ENCODE measurements at places on chromosomes 7 and 10. TPM values are rescaled to one million over a fixed set of nuclear protein-coding genes. Genes with fewer than 3 reads are reported as not detected.

- DNase-seq, result peak; percentile 72
Observed at GRCh38 chr10:7258948-7259523, 151.8 kb downstream of the SFMBT2 start.

- DNase-seq, result peak; percentile 70
Observed at GRCh38 chr10:110212119-110213006, 5.0 kb downstream of the MXI1 start.

- DNase-seq, result no peak
Observed at GRCh38 chr7:24216576-24217125, 67.3 kb upstream of the NPY start.

- no peak for DNase-seq
Observed at GRCh38 chr10:13686331-13686752, 99.6 kb downstream of the PRPF18 start.

- no peak for DNase-seq
Observed at GRCh38 chr10:76296957-76297356, 865.5 kb downstream of the LRMDA start.

GRCh38 chr10:25261558-25261957 is 86.8 kb downstream of the GPR158 start:
- DNase-seq, result no peak

GRCh38 chr10:20627087-20627486 is 270.0 kb downstream of the NEBL start:
- DNase-seq, result no peak

DNA sequence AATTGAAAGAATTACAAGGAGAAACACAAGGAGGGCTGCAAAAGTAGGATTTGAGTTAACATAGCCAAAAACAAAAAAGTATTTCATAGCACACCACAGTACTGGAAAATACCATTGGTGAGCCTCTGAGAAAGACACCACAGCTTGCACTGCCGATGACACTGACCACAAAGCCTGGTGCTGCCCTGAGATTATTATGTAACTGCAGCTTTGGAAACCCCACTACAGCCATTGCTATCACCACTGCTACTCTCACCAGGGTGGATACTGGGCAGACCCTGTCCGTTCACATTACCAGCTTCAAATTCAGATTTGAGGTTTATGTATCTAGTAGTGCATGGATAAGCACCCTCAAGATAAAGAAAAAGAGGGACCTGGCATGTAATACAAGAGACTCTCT is 1246.7 kb upstream of the SORCS1 start:
- no peak for DNase-seq

DNA sequence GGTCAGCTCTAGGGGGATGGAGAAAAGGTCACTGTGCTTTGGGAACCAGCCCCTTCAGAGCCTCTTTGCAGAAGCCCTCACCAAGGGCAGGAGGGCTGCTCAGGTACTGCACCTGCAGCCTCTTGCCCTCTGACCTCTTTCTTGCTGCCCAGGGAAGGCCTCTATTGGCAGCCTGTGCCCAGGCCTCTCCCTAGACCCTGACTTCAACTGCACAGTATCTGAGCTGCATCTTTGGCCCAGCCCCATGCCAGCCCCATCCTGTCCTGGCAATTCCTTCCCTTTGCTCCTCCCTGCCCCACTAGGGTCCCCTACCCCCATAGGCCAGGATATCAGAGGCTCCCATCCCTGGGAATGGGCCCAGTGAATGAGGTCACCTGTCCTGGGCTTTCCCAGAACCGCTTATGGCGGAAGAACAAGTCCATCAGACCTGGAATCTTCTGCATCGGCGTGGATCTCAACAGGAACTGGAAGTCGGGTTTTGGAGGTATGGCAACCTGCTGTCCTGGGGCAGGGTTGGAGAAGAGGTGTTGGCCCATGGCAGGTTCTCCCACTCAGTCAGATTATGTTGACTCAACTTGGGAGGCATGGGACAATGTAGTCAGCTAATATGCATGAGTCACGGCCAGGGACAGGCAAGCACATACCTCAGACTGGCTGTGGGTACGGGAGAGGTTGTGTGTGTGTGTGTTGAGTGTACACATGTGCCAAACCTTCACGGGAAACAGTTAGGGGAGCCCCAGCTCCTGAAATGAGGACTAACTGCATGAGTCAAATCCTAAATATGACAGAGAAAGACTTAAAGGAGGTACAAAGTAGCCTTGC is 17.1 kb upstream of the CPA1 start:
- no peak for DNase-seq

GRCh38 chr10:26697922-26698608 is 564 bp downstream of the PDSS1 start:
- DNase-seq, result no peak

HMX3 gene
- total RNA-seq, result not detected

HOXA5 gene
- not detected for total RNA-seq

AQP1 gene
- total RNA-seq, result 0.13 TPM

Data from naive thymus-derived CD4-positive, alpha-beta T cell (primary cell).